ENCODE measurements at places on chromosomes 12 and 14. TPM values are rescaled to one million over a fixed set of nuclear protein-coding genes. Genes with fewer than 3 reads are reported as not detected.

GRCh38 chr12:110355073-110355472 is 48.4 kb downstream of the ANAPC7 start:
- peaks cover 17% of the 10 kb centered on the region for H3K36me3 ChIP-seq
- no peak for DNase-seq

DNA sequence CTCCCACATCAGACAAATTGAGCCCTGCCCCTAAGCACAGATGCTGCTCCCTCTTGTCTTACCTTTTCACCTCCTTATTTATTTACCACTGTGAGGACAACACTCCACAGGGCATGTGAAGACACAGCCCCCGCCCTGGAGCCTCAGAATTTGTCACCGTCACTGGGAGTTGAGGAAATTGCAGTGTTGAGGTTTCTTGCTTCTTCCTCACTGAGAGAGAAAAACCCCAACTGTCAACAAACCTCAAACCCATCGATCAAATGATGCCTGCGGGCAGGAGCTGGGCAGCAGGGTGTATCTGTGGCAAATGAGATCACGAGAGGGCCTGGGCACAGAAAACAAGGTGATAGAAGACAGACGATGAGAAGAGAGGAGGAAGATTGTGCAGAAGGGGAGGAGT is 30.5 kb upstream of the PLEKHG3 start:
- DNase-seq = no peak
- H3K36me3 ChIP-seq = no peaks in the 10 kb centered on the region
- no peaks in the 10 kb centered on the region for H3K27me3 ChIP-seq
- H3K4me3 ChIP-seq = no peak overlapping the region
- no peaks in the 10 kb centered on the region for H3K4me1 ChIP-seq

DNA sequence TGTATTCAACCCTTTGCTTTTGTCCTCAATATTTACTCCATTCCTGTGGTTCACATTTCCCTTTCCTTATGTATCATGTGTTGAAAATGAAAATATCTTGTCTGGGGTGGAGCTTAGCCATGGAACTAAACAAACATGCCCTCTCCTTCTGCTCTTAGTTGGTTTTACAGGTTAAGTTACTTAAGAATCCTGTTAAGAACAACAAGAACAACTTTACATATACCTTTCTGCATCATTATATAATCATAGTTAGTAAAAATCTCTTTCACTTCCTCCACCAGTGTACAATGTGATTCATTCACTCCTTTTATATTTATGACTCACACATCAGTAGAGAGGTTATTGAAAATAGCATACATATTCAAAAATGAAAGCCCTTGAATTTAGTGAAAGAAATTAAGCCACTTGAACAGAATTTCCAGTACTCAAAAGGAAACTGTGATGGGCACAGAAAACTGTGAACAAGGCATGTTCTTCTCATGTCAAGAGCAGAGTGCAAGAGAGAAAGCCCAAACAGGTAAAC is 307.7 kb downstream of the CCDC91 start:
- no peaks in the 10 kb centered on the region for H3K36me3 ChIP-seq
- no peak overlapping the region for H3K27ac ChIP-seq
- H3K4me3 ChIP-seq = no peak overlapping the region
- no peaks in the 10 kb centered on the region for H3K27me3 ChIP-seq
- peaks cover 12% of the 10 kb centered on the region for H3K4me1 ChIP-seq

MMP19 gene
- 5.5 TPM for total RNA-seq
